Prostate gland (tissue), 2 donors: ENCODE measurements at places on chromosomes 7 and 10. TPM values are rescaled to one million over a fixed set of nuclear protein-coding genes. Genes with fewer than 3 reads are reported as not detected.

DNA sequence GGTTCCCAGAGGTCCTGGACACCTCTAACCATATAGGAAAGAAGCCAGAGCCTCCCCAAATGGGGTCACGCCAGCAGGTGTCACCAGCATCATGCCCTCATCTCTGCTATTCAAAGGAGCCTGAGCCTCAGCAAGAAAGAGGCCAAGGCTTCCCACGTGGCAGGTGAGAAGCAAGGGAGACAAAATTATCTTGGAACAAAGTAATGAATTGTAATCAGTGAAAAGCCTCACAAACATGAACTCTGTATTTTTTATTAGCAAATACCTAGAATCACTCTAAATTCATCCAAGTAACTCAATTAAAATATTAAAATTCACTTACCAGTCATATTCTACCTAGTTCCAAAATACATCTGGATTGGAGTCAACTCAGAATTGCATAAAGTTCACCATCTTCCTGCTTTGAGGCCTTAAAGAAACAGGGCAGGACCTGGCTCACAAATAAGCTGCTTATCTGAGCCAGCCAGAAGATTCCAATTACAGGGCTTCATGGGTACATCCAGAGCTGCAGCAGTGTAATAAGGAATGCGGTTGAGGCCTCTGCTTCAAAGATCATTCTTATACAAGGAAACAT is 68.7 kb downstream of the SGMS1 start:
- H3K27me3 ChIP-seq = no peaks in the 10 kb centered on the region
- H3K36me3 ChIP-seq = no peaks in the 10 kb centered on the region
- DNase-seq = no peak

DNA sequence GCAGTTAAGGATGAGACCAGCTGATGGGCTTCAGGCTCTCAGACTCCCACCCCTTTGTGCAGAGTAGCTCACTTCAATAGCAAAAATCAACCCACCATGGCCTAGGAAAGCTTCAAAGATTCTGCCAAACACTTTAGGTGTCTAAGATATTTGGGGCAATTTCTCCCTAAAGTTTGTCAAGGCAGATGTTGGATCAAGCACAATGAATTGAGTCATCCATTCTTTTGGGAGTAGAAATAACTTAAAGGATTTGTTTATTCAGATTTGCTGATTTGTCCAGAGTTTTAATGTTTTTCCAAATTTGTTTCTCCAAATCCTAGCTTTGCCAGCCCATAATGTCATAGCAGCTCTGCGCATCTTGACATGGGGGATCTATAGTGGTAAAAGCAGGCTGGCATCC is 855.1 kb downstream of the LRMDA start:
- no peak overlapping the region for H3K27ac ChIP-seq
- no peaks in the 10 kb centered on the region for H3K27me3 ChIP-seq
- H3K36me3 ChIP-seq = no peaks in the 10 kb centered on the region
- H3K4me1 ChIP-seq = no peaks in the 10 kb centered on the region

DNA sequence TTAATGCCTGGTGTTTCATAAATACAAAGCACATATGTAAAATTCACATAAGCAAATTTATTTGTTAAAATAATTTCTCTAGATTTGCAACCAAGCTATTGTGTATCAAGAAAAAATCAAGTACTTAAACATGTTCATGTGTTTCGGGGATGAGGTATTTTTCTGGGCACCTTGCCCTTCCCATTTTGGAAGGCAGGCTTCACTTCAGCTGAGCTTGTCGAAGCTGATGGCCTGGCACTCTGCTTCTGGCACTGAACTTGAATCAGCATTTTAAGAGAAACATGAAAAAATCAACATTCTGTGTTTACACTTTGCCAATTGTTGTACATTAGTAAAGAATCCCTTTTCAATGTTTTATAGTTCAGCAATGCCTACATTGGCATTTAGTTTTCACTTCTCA is 179.1 kb upstream of the STEAP4 start:
- DNase-seq = no peak
- no peaks in the 10 kb centered on the region for H3K4me1 ChIP-seq
- H3K27me3 ChIP-seq = no peaks in the 10 kb centered on the region
- no peaks in the 10 kb centered on the region for H3K36me3 ChIP-seq

GRCh38 chr7:4042402-4043045 is 639.6 kb upstream of the FOXK1 start:
- no peak overlapping the region for H3K27ac ChIP-seq
- H3K4me1 ChIP-seq = no peaks in the 10 kb centered on the region
- H3K4me3 ChIP-seq = no peak overlapping the region
- no peaks in the 10 kb centered on the region for H3K27me3 ChIP-seq
- no peaks in the 10 kb centered on the region for H3K36me3 ChIP-seq
- DNase-seq = no peak

GRCh38 chr10:122178655-122179054 is 92.4 kb upstream of the BTBD16 start:
- H3K36me3 ChIP-seq = no peaks in the 10 kb centered on the region
- DNase-seq = no peak
- H3K27me3 ChIP-seq = no peaks in the 10 kb centered on the region
- no peak overlapping the region for H3K4me3 ChIP-seq
- H3K4me1 ChIP-seq = no peaks in the 10 kb centered on the region
- H3K27ac ChIP-seq = no peak overlapping the region

DNA sequence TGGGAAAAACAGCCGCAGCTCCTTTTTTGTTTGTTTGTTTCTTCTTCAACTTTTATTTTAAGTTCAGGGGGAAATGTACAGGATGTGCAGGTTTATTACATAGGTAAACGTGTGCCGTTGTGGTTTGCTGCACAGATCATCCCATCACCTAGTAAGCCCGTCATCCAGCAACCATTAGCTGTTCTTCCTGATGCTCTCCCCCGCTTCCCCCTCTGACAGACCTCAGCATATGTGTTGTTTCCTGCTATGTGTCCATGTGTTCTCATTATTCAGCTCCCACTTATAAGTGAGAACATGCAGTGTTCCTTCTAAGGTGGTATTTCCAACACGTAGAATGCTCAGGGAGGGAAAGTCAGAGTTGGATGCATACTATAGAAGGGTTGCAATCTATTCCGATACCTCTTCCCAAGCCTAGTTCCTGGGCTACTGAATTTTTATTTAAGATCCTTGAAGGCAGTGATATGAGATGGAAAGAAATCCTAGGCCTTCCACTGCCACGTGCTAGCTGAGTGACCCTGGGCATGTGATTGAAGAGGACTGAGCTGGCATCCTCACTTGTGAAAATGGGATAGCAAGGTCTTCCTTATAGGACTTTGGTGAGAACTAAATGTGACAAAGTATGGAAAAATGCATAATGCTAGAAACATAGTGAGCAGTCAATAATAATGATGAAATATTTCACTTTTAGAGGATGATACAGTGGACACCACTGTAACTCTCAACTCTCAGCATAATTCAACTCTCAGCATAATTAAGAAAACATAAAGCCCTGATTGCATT is 278.5 kb downstream of the REEP3 start:
- H3K4me1 ChIP-seq = no peaks in the 10 kb centered on the region
- no peaks in the 10 kb centered on the region for H3K27me3 ChIP-seq
- peak overlapping the region; percentile 54 for H3K27ac ChIP-seq

DNA sequence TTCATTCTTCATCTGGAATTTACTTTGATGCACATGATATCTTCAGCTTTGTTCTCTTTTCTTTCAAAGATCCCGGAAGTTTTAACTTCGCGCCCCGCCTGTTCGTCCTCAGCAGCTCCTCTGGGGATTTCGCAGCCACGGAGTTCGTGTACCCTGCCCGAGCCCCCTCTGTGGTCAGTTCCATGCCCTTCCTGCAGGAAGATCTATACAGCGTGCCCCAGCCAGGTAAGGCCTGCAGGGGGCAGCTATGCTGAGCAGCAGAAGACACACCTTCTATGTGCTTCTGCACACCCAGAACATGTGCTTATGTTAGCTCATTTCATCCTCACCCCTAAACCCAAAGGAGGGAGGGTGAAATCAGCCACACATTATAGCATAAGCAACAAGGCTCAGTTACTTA is 79.7 kb upstream of the LYZL2 start:
- H3K4me3 ChIP-seq = no peak overlapping the region
- no peaks in the 10 kb centered on the region for H3K4me1 ChIP-seq
- no peak overlapping the region for H3K27ac ChIP-seq
- no peaks in the 10 kb centered on the region for H3K27me3 ChIP-seq
- DNase-seq = no peak

DNA sequence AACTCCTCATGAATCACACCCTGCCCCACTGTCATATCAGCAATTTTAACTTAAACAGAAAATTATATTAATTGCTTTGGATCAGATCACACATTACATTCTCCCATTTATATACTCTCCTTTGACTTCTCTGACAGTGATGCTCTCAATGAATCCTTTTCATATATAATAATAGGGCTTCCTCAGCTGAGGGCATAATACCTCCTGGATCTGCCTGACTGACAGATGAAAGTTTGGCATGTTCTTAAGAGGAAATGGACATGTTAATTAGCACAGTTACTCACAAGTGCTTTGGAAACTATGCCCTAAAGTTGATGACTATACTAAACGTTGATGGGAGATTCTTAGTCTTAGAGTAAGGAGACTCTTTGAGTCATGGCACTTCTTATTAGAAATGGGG is 478.2 kb upstream of the LRRN3 start:
- DNase-seq = no peak
- H3K36me3 ChIP-seq = no peaks in the 10 kb centered on the region
- no peaks in the 10 kb centered on the region for H3K27me3 ChIP-seq
- H3K4me3 ChIP-seq = no peak overlapping the region

DNA sequence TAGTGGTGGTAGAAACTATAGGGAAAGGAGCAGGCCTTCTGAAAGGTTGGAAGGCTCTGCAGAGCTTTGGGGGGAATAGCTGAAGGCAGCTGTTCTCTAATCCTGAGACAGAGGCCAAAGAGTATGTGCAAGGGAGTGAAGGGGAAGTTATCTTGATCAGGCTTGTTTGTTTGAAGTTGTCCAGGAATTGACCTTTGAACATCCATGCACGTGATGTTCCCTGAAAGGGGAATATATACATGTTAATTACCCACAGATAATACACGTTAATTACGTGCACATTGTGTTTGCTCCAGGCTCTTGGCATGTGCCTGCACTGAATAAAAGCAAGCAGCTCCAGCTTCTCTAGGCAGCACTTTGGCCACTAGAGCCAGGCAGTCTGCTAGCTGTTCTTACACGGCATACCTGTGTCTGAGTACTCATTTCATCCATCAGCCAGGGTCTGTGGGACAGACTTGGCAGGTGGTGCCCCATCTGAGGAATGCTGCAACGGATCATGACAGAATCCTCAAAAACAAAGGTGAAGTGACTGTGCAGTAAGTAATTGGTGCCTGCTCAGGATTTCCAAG is 18.0 kb upstream of the STARD3NL start:
- no peak overlapping the region for H3K27ac ChIP-seq
- H3K4me1 ChIP-seq = no peaks in the 10 kb centered on the region
- H3K36me3 ChIP-seq = no peaks in the 10 kb centered on the region
- H3K27me3 ChIP-seq = no peaks in the 10 kb centered on the region
- no peak overlapping the region for H3K4me3 ChIP-seq

DNA sequence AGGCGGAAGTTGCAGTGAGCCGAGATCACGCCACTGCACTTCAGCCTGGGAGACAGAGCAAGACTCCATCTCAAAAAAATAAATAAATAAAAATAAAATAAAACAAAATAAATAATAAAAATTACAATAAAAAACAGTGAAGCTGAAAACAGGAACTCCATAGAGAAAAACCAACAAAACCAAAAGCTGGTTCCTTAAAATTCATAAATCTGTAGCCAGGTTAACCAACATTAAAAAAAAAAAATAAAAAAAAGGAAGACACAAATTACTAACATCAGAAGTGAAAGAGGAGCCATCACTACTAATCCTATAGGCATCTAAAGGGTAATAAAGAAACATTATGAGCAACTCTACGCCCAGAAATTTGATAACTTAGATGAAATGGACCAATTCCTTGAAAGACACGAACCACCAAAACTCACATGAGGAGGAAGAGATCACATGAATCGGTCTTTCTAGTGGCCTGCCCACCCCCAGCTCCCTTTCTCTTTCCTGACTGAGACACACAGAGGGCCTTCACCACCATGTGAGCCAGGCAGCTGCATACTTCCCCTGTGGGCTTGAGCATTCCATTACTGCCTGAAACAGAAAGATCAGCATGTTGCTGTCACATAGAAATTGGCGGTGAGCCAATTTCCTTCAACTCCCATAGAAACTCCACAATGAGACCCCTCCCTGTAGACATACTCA is 208.7 kb downstream of the MAD1L1 start:
- no peak overlapping the region for H3K27ac ChIP-seq
- no peaks in the 10 kb centered on the region for H3K36me3 ChIP-seq
- no peak overlapping the region for H3K4me3 ChIP-seq
- no peak for DNase-seq

DNA sequence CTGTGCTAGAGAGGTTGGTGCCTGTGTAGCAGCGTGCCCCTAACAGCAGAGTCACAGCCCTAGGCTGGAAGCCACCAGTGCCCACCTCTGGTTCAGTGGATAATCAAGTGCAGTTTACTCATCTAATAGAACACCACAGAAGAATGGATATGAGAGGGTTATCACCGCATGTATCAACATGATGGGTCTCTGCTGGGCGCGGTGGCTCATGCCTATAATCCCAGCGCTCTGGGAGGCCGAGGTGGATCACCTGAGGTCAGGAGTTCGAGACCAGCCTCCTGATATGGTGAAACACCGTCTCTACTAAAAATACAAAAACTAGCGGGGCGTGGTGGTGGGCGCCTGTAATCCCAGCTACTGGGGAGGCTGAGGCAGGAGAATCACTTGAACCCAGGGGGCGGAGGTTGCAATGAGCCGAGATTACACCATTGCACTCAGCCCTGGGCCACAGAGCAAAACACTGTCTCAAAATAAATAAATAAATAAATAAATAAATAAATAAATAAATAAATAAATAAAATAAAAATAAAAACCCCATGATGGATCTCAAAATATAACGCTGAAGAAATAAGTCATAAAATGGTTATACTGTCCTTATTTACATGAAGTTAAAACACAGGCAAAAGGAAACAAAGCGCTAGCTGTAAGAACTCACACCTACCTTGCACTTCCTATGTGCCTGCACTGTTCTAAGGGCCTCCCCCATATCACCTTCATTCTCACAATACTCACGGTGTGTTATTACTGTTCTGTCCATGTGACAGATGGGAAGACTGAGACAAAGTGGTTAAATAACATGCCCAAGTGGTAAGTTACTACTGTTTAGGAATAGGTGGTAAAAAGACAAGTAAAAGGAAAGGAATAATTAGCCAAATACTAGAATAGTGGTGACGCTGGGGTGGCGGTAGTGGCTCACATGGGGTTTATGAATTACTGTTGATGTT is 70.9 kb downstream of the AMZ1 start:
- H3K4me3 ChIP-seq = no peak overlapping the region
- H3K4me1 ChIP-seq = peaks cover 5% of the 10 kb centered on the region
- peak overlapping the region; percentile 57 for H3K27ac ChIP-seq
- DNase-seq = no peak

ETV1 gene
- 6.1 TPM for total RNA-seq

SBDS gene
- 58.6 TPM for total RNA-seq

ADGRA1 gene
- total RNA-seq = 0.23 TPM
